Activated CD4-positive, alpha-beta T cell treated with anti-CD3 and anti-CD28 coated beads for 36 hours (primary cell): ENCODE measurements at places on chromosomes 1 and 21.
A peak's percentile ranks its signal among the peaks of the same experiment; 100 is the strongest.

DNA sequence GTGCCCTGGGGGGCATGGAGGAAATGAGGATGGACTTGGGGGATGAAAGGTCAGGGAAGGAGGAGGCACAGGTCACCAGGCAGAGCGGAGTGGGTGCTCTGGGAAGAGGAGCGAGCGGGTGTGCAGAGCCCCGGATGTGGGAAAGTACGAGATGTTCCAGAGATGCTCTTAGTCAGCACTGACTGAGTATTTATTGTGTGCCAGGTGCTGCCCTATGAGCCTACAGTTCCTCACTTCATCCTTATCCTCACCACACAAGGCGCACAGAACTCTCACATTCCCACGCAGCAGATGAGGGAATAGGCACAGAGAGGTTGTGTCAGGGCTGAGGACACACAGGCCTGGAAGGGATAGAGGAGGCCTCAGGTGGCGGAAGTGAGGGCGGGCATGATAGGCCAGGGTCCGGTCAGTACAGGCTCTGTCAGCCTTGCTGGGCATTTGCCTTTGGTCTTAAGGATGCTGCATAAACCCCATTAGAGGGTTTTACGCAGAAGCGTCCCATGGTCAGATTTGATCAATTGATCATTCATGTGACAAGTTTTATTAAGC lies 77.3 kb downstream of the ARHGEF10L start:
- no peak for DNase-seq

DNA sequence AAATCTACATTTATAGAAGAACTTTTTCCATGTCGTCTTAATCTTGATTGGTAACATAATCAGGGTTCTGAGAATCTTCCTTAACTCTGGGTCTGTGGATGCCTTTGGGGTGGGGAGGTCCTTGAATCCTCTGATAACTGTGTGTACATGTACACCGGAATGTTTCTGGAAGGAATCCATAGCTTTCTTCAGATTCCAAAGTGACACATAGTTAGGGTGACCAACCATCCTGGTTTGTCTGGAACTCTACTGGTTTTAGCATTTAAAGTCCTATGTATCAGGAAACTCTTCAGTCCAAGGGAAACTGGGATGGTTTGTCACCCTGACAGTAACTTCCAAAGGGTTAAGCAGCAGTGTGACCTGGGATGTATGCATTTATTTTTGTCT lies 16.8 kb downstream of the STRIP1 start:
- no peak for DNase-seq

DNA sequence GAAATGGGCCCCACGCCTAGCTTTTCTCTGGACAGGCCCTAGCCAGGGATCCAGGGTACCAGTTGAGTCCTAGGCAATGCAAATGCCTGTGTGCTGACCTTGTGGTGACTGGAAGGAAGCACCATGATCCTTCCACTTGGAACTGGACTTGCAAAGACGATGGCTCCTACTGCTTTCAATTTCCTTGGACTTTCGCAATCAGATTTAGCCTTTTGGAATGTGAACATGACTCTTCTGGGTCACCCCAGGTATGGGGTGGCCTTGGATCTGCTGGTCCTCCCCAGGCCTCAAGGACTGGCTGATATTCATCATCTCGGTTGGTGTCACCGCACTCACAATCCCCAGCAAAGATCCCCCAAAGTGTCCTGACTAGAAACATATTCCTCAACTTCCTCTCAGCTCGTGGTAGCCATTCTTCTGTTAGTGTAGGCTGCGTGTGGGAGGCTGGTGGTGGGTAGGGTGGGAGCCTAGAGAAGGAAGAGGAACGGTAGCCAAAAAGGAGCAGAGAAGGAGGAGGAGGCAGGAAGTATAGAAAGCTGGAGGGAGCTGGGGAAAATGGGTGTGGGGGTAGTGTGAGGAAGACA lies 130.5 kb downstream of the PPIAL4G start:
- DNase-seq, result no peak

DNA sequence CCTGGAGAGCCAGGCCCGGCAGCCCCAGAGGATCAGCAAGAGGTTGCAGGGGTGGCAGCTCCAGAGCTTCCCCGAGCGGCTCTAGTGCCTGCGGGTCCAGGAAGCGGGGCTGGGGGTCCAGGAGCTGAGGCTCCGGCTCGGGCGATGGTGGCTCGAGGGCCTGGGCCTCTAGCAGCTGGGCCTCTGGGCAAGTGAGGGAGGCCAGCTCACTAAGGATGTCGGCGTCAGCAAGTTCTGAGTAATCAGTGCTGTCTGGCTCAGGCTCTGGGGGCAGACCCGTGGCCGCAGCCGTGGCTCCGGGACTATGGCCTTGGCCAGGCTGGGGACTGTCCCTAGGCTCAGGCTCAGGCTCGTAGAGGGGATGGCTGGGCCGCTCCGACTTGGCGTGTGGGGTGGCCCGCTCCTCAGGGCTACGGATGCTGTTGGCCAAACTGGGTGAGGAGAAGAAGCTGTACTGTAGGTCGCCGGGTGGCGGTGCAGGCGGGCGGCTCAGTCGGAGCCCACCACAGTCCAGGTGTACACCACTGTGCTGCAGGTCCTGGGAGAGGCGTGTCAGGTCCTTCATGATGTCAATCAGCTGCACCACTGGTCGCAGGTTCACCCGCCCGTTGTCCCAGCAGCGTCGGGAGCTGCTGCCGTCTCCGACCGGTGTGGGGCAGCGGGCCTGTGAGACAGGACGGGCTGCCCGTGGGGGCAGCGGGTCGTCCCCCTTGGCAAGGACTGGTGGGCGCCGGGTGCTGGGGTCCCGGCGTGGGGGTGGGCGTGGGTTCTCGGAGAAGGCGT lies 52.6 kb downstream of the AHDC1 start:
- DNase-seq, result no peak

DNA sequence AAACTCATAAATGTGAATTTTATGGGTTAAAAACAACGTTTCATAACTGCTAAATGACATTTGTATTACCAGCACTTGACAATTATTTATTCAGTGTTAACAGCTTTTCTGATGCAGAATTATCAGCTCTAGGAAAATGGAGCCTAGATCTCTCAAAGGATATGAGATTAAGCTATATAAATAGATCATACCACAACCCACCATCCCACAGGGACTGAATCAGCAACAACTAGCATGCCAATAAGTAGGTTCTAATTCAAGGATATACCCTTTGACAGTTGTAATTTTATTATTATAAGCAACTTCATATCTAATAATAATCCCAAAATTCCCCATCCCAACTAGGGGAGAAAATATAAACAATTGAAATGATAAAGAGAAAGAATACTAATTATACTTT lies 275.4 kb upstream of the RGS18 start:
- no peak for DNase-seq

DNA sequence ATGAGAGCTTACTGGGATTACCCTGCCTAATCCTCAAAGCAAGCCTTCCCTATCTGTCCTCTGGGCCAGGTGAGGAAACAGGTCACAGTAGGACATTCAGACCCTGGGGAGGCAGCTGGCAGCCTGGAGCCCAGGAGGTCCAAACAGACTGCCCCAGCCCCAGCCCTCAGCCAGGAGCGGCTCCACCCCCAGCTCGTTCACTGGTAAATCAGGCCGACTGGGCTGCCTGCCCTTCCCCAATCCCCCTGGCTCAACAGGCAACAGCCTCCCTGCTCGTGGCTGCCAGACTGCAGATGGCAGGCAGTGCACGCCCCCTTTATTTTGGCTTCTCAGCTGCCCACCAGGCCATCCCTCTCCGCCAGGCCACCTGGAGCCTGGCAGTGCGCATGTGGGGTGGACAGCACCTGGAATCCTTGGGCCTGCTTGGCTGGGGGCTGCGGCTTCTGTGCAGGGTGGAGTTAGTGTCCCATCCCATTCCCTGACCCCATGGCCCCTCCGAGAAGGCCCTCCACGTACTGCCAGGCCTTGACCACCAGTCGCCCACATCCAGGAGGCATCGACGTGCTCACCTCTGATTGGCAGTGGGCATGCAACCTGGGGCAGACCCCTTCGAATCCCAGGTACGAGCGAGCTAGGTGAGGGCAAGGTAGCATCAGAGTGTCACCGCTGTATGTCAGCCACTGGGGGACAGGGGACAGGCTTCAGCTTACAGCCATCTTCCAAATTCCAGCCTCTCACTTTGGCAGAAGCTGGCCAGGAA lies 11.2 kb upstream of the ZNF670 start:
- DNase-seq, result no peak

- peak; percentile 44 for DNase-seq
Measured at GRCh38 chr1:24946861-24947658, 17.0 kb upstream of the RUNX3 start.

DNA sequence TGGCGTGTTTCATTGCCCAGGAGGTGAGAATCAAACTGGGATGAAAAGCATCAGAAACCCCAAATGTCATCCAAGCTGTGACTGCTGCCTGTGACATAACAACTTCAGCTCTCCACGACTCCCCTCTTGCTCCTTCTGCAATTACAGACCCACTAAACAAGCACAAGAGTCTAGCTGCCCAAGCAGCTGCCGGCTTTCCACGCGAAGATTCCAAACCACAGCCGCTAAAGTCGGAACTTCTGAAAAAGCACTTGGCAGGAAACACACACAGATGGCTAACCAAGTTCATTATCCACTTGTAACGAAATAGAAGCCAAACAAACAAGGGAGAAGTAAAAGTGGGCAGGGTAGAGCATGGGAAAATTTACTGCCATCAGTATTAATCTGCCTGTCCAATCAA lies 198.1 kb downstream of the SLC35F3 start:
- DNase-seq, result no peak

- DNase-seq, result no peak
Measured at GRCh38 chr1:69967245-69967766, 238.1 kb downstream of the LRRC40 start.

- DNase-seq, result no peak
Measured at GRCh38 chr21:44734026-44734745, 22.8 kb upstream of the TSPEAR start.

DNA sequence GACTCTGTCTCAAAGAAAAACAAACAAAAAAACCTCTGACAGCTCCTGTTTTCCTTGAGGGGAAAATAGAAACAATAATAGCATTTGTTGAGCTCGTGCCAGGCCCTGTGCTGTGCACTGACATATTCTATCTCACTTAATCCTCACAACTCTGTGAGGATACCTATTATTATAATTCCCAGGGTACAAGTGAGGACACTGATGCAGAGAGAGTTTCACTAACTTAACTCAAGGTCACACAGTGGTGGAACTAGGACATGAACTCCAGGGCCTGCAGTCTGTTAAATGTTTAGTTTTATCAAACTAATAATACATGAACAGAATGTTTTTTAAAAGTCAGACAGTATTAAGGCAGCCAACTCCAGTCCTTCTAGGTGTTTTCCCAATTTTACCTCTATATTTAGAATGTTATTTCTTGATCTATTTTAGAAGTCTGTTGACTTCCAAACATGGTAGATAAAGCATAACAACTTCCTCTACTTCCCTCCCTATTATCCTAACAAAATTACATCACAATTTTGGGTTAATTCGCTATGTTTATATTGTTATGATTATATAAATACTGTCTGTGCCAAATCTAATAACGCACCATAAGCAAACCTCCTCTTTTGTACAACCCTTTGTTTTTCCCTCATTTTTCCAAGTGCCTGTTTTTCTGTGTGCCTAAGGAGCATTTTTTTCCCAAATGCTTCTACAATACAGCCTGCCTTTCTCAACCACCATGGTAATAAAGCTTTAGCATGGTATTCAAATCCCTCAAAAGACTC lies 4.9 kb downstream of the FNDC5 start:
- DNase-seq, result no peak

DNA sequence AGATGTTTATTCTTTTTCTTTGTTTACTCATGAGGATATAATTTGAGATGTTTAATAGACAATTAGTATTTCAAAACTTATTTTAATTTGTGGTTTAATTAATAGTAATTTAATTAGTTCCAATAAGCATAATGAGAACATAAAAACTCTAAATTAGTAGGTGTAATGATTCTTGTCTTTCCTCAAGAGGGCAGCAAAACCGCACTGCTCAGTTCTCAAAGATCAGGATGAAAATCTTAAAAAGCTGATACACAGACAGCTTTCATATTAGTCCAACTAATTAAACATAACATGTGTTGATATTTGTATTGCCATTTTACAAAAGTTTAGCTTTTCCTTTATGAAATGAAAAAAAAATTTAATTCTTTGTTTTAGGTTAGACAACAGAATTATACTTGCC lies 106.7 kb upstream of the C21orf91 start:
- no peak for DNase-seq

GRCh38 chr1:119285482-119285881 lies 83.1 kb upstream of the HAO2 start:
- no peak for DNase-seq

- DNase-seq, result no peak
Measured at GRCh38 chr1:227903614-227904501, 43.9 kb downstream of the WNT9A start.

GRCh38 chr21:43808367-43808766 lies 19.0 kb downstream of the RRP1 start:
- DNase-seq, result no peak

- no peak for DNase-seq
Measured at GRCh38 chr1:200033511-200034261, 6.2 kb downstream of the NR5A2 start.

DNA sequence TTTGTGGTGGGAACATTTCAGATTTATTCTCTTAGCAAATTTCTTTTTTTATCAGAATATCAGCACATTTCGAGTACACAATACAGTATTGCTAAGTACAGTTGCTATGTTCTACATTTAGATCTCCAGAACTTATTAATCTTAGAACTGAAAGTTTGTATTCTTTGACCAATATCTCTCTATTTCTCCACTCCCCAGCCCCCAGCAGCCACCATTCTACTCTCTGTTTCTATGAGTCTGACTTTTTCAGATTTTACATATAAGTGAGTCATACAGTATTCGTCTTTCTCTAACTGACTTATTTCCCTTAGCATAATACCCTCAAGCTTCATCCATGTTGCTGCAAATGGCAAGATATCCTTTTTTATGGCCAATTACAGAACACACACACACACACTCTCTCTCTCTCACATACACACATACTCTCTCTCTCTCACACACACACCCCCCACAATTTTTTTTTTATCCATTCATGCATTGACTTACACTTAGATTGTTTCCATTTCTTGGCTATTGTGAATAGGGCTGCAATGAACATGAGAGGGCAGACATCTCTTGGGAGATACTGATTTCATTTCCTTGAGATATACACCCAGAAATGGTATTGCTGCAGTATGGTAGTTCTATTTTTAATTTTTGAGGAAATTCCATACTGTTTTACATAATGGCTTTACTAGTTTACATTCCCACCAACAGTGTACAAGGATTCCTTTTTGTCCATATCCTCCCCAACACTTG lies 15.7 kb downstream of the RPTN start:
- DNase-seq, result peak; percentile 62

- no peak for DNase-seq
Measured at GRCh38 chr1:219659005-219659600, 46.2 kb upstream of the ZC3H11B start.

DNA sequence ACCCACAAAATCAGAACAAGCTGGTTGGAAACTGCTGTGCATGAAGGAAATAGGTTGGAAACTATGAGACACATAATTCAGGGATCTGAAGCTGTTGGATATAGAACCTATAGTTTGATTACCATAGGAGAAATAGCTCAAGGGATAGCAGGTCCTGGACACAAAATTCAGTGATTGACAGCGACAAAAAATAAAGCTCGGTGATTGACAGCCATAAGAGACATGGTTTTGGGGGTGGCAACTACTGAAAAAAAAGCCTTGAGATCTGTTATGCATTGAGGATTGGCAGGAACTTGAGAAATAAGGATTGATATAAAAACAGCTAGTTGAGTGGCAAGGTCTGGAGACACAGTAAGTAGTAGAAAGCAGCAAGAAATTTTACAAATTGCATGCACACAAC lies at the start of gene KRTAP25-1:
TSS of gene KRTAP25-1 (minus strand) at position 300 of the 400 bp plus-strand sequence. CDS start at position 276, 24 bp downstream.
- no peak for DNase-seq

GRCh38 chr1:163450986-163451385 lies 129.2 kb downstream of the NUF2 start:
- DNase-seq, result no peak

GRCh38 chr1:82366689-82367088 lies 566.0 kb downstream of the ADGRL2 start:
- DNase-seq, result no peak
